ENCODE measurements at places on chromosomes 5 and 9.

DNA sequence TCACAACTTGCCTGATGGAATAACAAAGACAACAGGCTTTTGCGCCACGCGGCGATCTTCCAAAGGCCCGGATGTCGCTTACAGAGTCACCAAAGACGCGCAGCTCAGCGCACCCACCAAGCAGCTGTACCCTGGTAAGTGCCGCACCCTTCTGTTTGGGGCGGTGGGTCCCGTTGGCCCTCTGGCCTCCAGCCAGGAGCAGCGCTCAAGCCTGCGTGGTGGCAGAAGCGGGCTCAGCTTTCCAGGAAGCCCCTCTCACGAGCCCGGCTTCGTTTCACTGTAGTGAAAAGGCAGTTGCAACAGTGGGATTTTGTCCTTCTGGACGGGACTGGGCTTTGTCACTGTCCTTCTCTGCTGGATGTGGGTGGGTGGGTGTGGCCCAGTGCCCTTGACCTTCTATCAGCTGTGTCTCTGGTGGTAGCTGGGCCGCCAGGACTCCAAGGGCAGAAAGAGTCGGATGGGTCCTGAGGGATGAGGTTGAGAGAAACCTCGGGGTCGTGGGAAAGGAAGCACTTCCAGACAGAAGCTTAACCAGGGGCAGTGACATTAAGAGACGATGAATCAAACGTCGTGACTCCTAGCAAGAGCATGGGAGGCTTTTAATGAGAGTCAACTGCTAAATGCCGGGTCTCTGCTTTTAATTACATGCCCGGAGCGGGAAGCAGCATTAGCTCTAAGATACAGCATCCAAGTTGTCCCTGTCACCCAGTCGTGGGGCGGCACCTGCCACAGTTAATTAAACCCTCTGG lies 49.5 kb downstream of the COL5A1 start:
- no peaks in the 10 kb centered on the region for H3K27me3 ChIP-seq
- no peak for DNase-seq
- H3K36me3 ChIP-seq = no peaks in the 10 kb centered on the region
- no peak overlapping the region for H3K4me3 ChIP-seq

GRCh38 chr9:87080512-87081264 lies 133.4 kb upstream of the GAS1 start:
- H3K4me1 ChIP-seq = no peaks in the 10 kb centered on the region
- no peak overlapping the region for H3K27ac ChIP-seq
- no peaks in the 10 kb centered on the region for H3K27me3 ChIP-seq
- DNase-seq = no peak
- no peaks in the 10 kb centered on the region for H3K36me3 ChIP-seq

GRCh38 chr5:17316970-17317459 lies 99.6 kb downstream of the BASP1 start:
- H3K4me1 ChIP-seq = peaks cover 39% of the 10 kb centered on the region
- H3K36me3 ChIP-seq = peaks cover 2% of the 10 kb centered on the region
- DNase-seq = peak; percentile 14
- peak overlapping the region; percentile 55 for H3K4me3 ChIP-seq
- no peaks in the 10 kb centered on the region for H3K27me3 ChIP-seq
- peak overlapping the region; percentile 70 for H3K27ac ChIP-seq

- no peaks in the 10 kb centered on the region for H3K4me1 ChIP-seq
- no peak for DNase-seq
- no peak overlapping the region for H3K27ac ChIP-seq
- H3K27me3 ChIP-seq = no peaks in the 10 kb centered on the region
- H3K4me3 ChIP-seq = no peak overlapping the region
Observed at GRCh38 chr5:160938532-160938931, 86.5 kb upstream of the ATP10B start.

DNA sequence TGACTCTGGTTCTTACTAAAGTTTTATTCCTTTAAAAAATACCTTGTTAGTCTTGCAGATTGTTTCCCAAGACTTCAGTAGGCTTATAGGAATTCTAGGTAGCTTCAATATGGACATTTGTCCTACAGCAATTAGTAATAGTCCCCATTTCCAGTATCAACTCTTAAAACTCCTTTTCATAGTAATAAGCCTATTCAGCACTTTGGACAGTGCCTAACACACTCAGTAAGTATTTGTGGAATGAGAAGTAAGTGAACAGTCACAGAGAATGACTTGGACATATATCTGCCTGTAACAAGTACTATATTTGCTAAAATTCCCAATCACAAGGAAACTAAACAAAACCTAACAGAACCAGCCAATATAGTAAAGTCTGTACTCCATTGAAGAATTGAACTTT lies 1291.8 kb upstream of the DMAC1 start:
- no peak overlapping the region for H3K4me3 ChIP-seq
- no peaks in the 10 kb centered on the region for H3K4me1 ChIP-seq
- H3K27ac ChIP-seq = no peak overlapping the region
- H3K36me3 ChIP-seq = no peaks in the 10 kb centered on the region

- DNase-seq = no peak
- peaks cover 12% of the 10 kb centered on the region for H3K36me3 ChIP-seq
- no peaks in the 10 kb centered on the region for H3K27me3 ChIP-seq
- H3K4me3 ChIP-seq = no peak overlapping the region
- H3K4me1 ChIP-seq = no peaks in the 10 kb centered on the region
Observed at GRCh38 chr9:80866576-80867227, 822.6 kb downstream of the TLE1 start.

DNA sequence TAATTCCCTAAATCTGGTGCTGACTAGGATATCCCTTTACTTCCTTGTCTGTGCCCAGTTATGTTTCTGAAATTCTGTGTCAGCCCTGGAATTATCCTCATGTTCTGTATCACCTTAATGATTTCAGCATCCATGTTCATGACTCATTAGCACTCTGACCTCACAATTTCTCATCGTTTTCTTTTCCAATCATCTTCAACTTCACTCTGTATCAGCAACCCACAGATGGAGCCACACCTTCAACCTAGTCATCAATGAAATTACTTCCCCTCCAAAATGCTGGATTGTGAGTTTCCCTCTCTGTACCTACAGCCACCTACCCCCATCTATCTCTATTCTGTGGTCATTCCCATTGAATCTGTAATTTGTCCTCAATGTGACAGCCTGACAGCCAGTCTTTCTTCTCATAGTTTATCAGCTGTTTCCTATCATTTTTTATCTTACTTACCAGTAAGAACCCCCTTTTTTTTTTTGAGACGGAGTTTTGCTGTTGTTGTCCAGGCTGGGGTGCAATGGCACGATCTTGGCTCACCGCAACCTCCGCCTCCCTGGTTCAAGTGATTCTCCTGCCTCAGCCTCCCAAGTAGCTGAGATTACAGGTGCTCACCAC lies 3.1 kb upstream of the IL6ST start:
- H3K4me3 ChIP-seq = no peak overlapping the region
- no peaks in the 10 kb centered on the region for H3K36me3 ChIP-seq
- DNase-seq = no peak
- H3K4me1 ChIP-seq = peaks cover 8% of the 10 kb centered on the region
- H3K27me3 ChIP-seq = peaks cover 5% of the 10 kb centered on the region

GRCh38 chr5:139562847-139563246 lies 1.7 kb downstream of the UBE2D2 start:
- H3K27me3 ChIP-seq = no peaks in the 10 kb centered on the region
- peak overlapping the region; percentile 94 for H3K27ac ChIP-seq
- H3K36me3 ChIP-seq = peaks cover 1% of the 10 kb centered on the region
- H3K4me1 ChIP-seq = peaks cover 29% of the 10 kb centered on the region
- DNase-seq = no peak
- peak overlapping the region; percentile 99 for H3K4me3 ChIP-seq

GRCh38 chr9:10041726-10042229 lies 571.0 kb downstream of the PTPRD start:
- H3K27ac ChIP-seq = no peak overlapping the region
- no peak for DNase-seq

- no peaks in the 10 kb centered on the region for H3K27me3 ChIP-seq
- no peak for DNase-seq
- no peak overlapping the region for H3K27ac ChIP-seq
Observed at GRCh38 chr5:75509546-75509945, 1.9 kb downstream of the CERT1 start.

- H3K36me3 ChIP-seq = no peaks in the 10 kb centered on the region
- H3K4me3 ChIP-seq = no peak overlapping the region
- H3K27me3 ChIP-seq = no peaks in the 10 kb centered on the region
- H3K4me1 ChIP-seq = no peaks in the 10 kb centered on the region
Observed at GRCh38 chr5:89844548-89844947, 565.0 kb downstream of the CETN3 start.

DNA sequence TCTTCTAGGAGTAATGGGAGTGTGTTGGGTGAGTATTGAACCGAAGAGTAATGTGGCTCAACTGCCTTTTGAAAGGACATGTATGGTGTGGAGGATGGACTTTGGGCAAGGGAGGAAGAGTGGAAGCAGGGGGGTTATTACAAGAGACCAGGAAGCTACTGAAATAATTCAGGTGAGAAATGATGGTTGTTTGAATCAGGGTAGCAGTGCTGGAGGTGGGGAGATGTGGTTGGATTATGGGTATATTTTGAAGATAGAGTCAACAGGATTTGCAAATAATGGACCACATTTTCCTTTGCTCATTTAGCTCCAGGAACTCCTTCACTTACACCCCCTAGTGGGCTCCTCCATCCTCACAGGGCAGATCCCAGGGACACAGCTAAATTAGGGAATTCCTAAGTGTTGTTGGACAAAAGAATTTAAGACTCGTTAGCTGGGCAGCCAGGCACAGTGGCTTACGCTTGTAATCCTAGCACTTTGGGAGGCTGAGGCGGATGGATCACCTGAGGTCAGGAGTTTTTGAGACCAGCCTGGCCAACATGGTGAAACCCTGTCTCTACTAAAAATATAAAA lies 1.2 kb upstream of the SLC4A9 start:
- H3K4me1 ChIP-seq = peaks cover 16% of the 10 kb centered on the region
- no peaks in the 10 kb centered on the region for H3K36me3 ChIP-seq
- no peak overlapping the region for H3K27ac ChIP-seq
- no peak for DNase-seq

- DNase-seq = no peak
- H3K4me1 ChIP-seq = peaks cover 3% of the 10 kb centered on the region
- no peak overlapping the region for H3K4me3 ChIP-seq
- H3K27ac ChIP-seq = no peak overlapping the region
- peaks cover 14% of the 10 kb centered on the region for H3K27me3 ChIP-seq
Observed at GRCh38 chr5:149434162-149435014, 55.3 kb upstream of the IL17B start.

- no peaks in the 10 kb centered on the region for H3K4me1 ChIP-seq
- H3K4me3 ChIP-seq = no peak overlapping the region
- H3K36me3 ChIP-seq = no peaks in the 10 kb centered on the region
- DNase-seq = no peak
- no peaks in the 10 kb centered on the region for H3K27me3 ChIP-seq
Observed at GRCh38 chr9:76107482-76107881, 217.0 kb downstream of the PCSK5 start.

DNA sequence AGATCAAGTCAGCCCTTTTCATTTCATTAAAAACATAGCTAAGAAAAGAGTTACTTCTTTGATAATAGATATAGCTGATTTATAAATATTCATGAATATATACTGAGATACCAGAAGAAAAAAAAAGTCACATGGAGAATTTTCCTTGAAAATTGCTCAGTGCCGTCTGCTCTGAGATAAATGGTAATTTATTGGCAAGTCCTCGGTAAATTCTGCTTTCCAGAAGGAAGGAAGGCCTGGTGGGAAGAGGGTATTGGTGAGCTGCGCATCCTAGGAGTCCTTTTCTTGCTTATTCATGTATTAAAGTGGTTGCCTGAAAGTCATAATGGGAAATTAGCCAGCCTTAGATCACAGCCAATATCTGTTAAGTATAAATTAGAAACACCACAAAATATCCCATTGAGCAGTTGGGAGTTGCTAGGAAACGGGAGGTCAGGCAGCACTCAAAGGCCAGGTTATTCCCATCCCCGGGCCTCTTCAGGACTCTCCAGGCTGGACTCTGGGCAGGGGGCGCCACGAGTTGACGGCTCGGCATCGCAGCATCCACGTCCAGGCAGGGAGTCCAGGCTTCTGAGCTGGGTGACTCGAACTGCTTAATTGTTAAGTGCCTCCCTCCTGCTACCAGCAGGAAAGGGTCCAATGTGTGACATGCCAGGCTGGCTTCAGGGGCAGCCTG lies 116.7 kb upstream of the RETREG1 start:
- no peak for DNase-seq
- no peaks in the 10 kb centered on the region for H3K4me1 ChIP-seq
- no peaks in the 10 kb centered on the region for H3K36me3 ChIP-seq
- peaks cover 11% of the 10 kb centered on the region for H3K27me3 ChIP-seq

GRCh38 chr9:5790923-5791322 lies 42.0 kb downstream of the ERMP1 start:
- H3K36me3 ChIP-seq = peaks cover 52% of the 10 kb centered on the region
- H3K4me1 ChIP-seq = peaks cover 6% of the 10 kb centered on the region

Data from memory B cell (primary cell).